ENCODE measurements at places on chromosomes 4 and X.

- DNase-seq: no peak
Observed at GRCh38 chr4:105059337-105059736, 87.3 kb upstream of the TET2 start.

DNA sequence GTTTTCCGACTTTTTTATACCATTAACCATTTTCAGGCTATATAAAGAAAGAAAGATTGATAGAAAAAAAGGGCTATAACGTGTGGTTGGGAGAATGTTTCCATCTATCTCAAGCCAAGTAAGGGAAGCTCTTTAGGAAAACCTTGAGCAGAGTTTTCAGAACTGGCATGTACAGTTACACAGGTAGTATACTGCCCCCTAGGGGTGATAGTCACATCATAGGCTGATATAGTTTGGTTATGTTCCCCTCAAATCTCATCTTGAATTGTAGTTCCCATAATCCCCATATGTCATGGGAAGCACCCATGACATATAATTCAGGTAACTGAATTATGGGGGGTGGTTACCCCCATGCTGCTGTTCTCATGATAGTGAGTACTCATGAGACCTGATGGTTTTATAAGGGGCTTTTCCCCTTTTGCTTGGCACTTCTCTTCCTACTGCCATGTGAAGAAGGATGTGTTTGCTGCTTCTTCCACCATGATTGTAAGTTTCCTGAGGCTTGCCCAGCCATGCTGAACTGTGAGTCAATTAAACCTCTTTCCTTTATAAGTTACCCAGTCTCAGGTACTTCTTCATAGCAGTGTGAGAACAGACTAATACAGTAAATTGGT is 186.8 kb downstream of the TMA16 start:
- DNase-seq: no peak

GRCh38 chr4:68599150-68599549 is 23.0 kb upstream of the UGT2B17 start:
- no peak for DNase-seq

- peak; percentile 53 for DNase-seq
Observed at GRCh38 chr4:66372706-66373105, 702.4 kb upstream of the EPHA5 start.

- peak; percentile 62 for DNase-seq
Observed at GRCh38 chr4:182307746-182308145, 64.5 kb downstream of the TENM3 start.

DNA sequence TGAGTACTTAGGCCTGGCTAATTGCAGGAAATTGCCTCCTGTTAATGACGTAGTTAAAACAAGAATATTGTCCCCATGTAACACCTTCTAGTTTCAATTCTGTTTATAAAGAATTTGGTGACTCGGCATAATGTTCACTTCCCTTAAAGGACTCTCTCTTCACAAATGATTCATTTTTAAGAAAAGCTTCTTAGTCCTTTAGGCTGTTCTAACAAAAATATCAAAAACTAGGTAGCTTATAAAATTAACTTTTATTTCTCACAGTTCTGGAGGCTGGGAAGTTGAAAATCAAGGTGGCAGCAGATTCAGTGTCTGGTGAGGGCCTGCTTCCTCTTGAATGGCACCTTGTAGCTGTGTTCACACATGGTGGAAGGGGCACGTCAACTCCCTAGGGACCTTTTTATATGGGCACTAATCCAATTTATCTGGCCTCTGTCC is 23.8 kb downstream of the COL25A1 start:
- DNase-seq: no peak

- no peak for DNase-seq
Observed at GRCh38 chrX:73647212-73647611, 84.2 kb downstream of the CHIC1 start.

- DNase-seq: no peak
Observed at GRCh38 chrX:136021160-136021559, 35.9 kb downstream of the SLC9A6 start.

DNA sequence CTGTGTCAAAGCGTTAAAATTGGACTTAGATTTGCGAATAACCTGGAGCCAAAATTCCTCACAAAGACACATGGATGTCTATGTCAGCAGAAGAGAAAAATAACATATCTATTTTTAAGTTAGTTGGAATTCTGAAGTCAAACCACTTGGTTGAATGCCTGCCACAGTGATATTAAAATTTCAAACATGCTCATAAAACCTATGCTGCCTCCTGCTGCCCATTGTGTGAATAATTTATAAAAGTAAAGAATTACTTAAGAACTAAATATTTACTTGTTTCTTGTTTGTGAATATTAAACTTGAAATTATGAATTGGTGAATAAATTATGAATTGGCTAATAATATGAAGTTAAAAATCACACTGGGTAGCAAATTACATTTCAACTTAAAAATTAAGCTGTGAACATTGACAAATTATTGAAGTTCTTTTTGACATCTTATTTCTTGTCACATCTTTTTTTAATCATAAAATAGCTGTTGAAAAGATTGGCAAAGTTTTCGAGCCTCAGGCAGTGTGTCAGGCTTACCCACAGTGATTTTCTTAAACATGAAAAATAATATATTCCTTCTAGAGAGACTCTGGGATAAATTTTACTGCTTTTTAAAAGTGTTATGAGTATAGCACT is 35.4 kb downstream of the FABP2 start:
- DNase-seq: no peak

DNA sequence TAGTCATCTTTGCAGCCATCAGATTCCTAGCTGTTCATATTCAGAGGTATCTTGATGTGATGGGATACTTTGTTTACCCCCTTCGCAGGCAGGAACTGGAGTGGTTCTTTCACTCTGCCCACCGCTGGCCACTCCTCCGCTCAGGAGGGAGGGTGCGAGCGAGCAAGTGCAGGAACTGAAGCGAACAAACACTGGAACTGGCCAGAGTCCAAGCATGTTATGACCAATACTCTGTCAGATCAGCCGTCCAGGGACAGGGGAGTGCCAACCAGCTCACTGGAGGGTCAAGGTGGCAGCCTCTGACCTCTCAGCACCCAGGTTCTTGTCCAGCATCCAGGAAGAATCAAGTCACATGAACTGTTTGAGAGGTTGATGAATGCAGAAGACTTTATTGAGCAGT is 18.0 kb upstream of the MANBA start:
- DNase-seq: no peak

DNA sequence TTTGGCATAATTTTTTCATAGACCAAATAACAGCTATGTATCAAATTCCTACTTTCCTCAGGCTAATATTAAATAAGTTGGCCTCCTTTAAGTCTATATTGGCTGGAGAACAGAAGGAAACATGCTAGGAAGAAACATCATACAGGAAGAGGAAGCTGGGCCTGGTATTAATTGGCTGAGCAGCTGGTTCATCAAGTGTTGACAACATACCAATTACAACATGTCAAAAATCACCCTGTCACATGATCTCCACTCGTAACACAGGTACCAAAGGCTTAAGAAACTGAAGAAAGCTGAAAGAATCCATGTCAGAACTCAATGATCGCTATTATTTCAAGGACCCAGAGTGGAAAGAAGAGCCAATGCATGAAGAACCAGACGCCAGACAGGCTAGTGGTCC is 10.5 kb downstream of the WDFY3 start:
- no peak for DNase-seq

DNA sequence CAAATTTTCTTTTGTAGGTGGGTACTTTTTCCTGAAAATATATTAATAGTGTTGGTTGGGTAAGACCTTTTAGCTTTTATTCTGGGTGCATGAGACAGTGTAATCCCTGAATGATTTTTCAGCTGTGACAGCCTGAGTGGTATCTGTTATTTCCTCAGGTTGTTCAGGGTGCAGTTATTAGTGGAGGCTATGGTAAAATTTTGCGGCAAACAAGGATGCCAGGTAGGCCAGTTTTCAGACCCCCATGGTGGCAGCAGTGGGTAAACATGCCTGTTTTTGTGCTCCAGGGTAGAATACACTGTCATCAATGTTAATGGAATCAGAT is 47.9 kb upstream of the GRID2 start:
- DNase-seq: no peak

DNA sequence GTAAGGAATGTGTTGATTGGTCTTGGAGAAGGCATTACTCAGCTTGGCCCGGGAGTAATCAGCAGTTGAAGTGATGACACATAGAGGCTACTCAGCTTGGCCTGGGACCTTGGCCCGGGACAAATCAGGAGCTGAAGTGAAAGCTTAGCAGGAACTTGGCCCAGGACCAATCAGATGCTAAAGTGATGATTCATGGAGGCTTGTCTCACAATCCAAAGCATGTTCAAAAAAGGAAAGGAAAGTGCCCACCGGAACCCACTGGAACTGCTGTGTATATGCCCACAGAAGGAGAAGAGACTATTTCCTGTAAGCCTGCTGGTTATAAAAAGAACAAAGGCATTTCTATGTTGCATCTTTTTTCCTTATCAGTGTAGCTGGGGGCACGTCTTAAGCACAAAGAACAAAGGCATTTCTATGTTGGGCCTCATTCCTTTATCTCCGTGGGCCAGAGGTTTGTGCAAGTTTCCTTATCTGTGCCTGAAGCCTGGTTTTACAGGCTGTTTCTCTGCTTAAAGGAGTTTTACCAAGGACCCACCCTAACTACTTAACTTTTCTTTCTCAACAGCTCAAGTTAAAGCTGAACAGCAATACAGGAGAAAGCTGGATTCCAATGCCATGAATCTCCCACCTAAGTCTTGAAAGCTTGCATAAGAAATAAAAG is 1176.7 kb downstream of the NLGN4X start:
- peak; percentile 12 for DNase-seq

- DNase-seq: no peak
Observed at GRCh38 chr4:98506462-98507132, 151.8 kb downstream of the TSPAN5 start.

GRCh38 chrX:49041744-49042580 is 1.2 kb downstream of the TFE3 start:
- DNase-seq: no peak

GRCh38 chr4:14233126-14233525 is 605.6 kb upstream of the BOD1L1 start:
- DNase-seq: no peak

- DNase-seq: no peak
Observed at GRCh38 chrX:140157611-140158010, 192.3 kb upstream of the CXorf66 start.

- no peak for DNase-seq
Observed at GRCh38 chrX:87788976-87789375, 271.4 kb downstream of the KLHL4 start.

GRCh38 chr4:6900956-6901355 is 8.7 kb upstream of the TBC1D14 start:
- DNase-seq: no peak

DNA sequence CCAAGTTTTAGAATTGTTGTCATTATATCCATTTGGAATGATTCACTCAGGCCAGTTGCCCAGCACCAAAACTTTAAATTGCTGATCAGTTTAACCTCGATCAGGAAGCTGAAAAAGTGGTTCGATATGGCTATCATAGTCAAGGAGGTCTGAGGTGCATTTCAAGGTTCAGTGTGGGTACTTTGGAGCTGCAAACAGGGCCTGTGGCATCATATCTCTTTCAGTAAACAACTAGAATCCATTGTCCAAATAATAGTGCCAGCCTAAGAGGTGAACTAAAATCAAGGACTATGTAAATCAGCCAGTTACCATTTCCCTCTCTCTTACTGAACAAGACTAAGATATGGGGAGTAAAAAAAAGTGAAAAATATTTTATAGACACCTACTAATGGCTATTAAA is 14.2 kb downstream of the TMEM47 start:
- DNase-seq: no peak

DNA sequence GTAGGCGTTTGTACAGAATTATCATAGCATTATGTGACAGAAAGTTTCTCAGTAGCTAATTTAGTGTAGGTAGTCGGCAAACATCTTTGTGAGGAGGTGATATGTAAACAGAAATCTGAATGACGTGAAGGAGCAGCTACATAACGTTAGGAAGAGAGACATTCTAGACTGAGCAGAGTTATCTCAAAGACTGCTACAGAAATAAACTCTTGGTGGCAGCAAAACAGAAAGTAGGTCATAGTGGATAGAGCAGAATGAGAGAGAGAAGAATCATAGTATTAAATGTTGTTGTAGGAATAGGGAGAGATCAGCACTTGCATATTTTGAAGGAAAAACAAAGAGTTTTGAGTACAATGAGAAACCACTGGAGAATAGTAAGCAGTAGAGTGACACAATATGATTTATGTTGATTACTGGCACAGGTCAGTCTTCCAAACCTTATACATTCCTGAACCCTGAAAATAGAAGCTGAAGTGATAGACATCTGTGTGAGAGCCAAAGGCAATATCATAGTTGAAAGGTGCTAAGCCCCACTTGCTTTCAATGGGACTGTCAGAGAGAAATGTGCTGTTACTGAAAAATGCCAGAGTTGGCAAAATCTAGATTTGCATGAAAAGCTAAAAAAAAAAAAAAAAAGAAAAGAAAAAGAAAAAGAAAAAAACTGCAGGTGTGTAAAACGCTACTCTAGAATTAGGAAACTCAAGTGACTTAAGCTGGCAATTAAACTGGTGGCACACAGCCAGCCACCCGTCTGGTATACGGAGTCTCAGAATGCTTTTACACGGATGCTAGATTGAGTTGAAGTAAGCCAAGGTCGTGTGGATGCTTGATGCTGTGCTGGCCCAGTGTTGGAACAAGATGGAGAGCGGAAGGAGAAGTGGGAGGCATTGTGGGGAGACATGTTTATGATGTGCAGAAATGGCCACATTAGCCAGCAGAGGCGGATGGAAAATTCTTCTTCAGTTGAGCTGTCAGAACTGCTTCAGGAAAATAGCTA is 750.2 kb upstream of the HS3ST1 start:
- peak; percentile 44 for DNase-seq

DNA sequence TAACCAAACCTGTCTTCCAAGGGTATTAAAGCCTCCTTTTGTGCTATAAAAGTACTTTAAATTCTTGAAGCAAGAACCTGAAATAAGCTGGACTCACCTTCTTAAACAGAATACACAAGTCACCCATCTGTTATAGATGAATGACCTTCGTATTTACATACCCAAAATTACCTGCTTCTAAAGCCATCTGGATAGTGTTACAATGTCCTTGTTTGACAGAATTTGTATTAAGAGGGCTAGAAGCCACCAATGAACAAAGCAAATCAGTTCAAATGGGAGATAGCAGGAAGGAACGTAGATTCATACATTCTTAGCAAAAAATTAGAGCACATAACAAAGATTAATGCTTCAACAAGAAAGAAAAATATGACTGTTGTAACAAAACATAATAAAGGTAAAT is 33.7 kb upstream of the CCSER1 start:
- DNase-seq: no peak

GRCh38 chr4:135548711-135549110 is 1347.1 kb upstream of the PABPC4L start:
- no peak for DNase-seq

DNA sequence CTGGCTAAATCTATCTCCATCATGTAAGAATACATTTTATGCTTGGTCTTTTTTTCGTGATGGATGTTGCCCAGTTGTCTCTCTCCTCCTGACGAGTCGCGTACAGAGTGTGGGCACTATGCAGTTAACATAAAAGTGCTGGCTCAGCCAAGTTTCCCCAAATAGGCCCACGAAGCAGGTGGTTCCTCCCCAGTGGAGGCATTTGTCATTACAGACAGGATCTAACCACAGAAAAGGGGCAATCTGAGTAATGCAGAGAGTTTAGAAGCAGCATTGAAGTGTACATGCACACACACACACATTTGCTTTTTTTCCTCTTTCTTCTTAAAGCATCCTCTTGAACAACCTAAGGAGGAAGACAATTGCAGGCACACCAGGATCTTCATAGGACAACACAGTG is 188.7 kb upstream of the VCX start:
- no peak for DNase-seq
